NCI-H1105 (cell line): ENCODE measurements at places on chromosomes 16 and 17.

- DNase-seq = no peak
These were observed 114.3 kb downstream of the SPACA3 start for GRCh38 chr17:33105911-33106310.

GRCh38 chr16:31467151-31467773, 4.7 kb upstream of the TGFB1I1 start:
- no peak for DNase-seq

GRCh38 chr16:54946909-54947308, 16.2 kb downstream of the IRX5 start:
- no peak for DNase-seq

DNA sequence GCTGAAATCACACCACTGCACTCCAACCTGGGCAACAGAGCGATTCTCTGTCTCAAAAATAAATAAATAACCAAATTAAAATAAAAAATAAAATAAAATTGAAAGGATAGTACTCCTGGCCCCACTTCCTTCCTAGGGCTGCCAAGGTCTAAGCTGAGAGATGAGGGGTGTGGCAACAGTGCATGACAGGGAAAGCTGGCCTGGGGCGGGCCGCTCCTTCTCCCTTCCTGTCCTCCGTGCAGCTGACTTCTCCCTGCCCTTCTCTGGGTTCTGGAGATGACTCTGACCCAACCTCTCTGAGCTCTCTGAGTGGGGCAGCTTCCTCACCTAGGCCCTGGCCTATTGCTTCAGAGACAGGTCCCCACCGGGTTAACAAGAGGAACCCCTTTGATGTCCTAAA, 8.7 kb upstream of the SLC25A39 start:
- DNase-seq = no peak

DNA sequence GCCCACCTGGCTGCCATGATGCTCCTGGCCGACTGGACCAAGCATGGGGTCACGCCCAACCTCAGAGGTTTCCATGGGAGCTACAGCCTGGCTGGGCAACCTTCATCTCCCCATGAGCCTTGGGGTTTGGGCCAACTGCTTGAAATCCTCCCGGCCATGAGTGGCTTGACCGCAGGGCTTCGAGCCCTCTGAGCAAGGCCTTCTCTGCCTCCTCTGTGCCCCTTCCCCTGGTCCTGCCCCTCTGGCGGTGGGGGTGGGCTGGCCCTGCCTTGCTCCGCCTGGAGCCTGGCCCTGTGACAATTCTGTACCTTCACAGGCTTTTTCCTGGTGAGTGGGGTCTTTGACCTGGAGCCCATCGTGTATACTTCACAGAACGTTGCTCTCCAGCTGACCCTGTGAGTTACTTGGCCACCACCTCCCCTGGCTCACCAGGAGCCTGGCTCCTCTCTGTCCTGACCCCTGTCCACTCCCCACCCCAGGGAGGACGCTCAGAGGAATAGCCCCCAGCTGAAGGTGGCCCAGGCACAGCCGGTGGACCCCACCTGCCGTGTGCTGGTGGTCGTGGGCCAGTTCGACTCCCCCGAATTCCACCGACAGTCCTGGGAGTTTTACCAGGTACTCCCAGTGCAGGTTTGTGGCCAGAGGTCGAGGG, 8.8 kb upstream of the BIRC5 start:
- DNase-seq = no peak

GRCh38 chr17:75635610-75636202, 2.5 kb downstream of the SMIM5 start:
- DNase-seq = no peak

GRCh38 chr17:5408186-5408585, 11.3 kb downstream of the NUP88 start:
- no peak for DNase-seq

DNA sequence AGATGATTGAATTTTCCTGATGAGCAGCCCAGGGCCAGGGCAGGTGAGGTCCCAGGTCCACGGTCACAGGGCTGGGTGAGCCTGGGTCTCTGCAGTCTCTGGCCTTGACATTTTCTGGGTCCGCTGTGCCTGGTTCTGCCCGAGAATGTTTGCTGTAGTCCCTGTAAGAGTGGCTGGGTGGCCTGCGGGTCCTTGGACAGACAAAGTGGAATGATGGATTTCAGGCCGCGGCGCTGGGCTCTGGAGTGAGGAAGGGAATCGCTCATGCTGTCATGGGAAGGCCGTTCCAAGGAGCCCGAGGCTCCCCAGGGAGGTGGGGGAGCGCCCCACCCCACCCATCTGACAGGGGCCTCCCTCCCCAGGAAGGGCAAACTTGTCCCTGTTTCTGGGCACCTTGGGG, 153.5 kb upstream of the CIBAR2 start:
- DNase-seq = no peak

GRCh38 chr17:43669971-43670644, 8.4 kb upstream of the MEOX1 start:
- no peak for DNase-seq

- DNase-seq = peak; percentile 21
These were observed at the start of gene CORO6 for GRCh38 chr17:29622337-29623282. TSS of gene CORO6 (minus strand) at chr17:29622912. CDS start at chr17:29621421, 1,491 bp downstream.
